ENCODE measurements at places on chromosomes 12 and 14. TPM values are rescaled to one million over a fixed set of nuclear protein-coding genes. Genes with fewer than 3 reads are reported as not detected.

- no peak overlapping the region for H3K27ac ChIP-seq
- no peaks in the 10 kb centered on the region for H3K36me3 ChIP-seq
- H3K27me3 ChIP-seq: peaks cover 86% of the 10 kb centered on the region
- DNase-seq: no peak
Observed at GRCh38 chr12:53956914-53957536, 2.3 kb downstream of the HOXC12 start.

WNT1 gene
- 0.60 TPM for total RNA-seq

- no peaks in the 10 kb centered on the region for H3K36me3 ChIP-seq
- H3K27me3 ChIP-seq: no peaks in the 10 kb centered on the region
- no peak for DNase-seq
Observed at GRCh38 chr12:28767836-28768348, 381.2 kb upstream of the FAR2 start.

LBHD2 gene
- not detected for total RNA-seq

SP1 gene
- 67.9 TPM for total RNA-seq

FBRSL1 gene
- 66.0 TPM for total RNA-seq

NPAS3 gene
- not detected for total RNA-seq

DNA sequence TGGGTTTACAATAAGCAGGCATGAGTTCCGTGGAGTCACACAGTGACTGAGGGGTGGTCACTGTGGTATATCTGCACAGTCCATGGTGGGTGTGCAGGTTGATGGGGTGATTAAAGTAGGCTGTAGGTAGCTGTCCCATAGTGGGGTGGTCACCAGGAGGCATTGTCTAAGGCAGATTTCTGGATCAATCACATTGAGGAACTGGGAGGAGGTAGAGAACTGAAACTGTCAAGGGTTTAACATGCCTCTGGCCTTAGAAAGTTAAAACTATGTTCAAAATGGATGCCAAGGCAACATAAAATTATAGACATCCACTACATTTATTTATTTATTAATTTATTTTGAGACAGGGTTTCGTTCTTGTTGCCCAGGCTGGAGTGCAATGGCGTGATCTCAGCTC lies 8.3 kb downstream of the ADCK1 start:
- no peak for DNase-seq
- H3K36me3 ChIP-seq: no peaks in the 10 kb centered on the region
- H3K4me1 ChIP-seq: peaks cover 4% of the 10 kb centered on the region
- no peaks in the 10 kb centered on the region for H3K27me3 ChIP-seq
- H3K27ac ChIP-seq: no peak overlapping the region

GRCh38 chr12:10720974-10721650 lies 2.0 kb downstream of the YBX3 start:
- peaks cover 51% of the 10 kb centered on the region for H3K4me1 ChIP-seq
- DNase-seq: no peak
- H3K4me3 ChIP-seq: peak overlapping the region; percentile 94
- H3K27ac ChIP-seq: peak overlapping the region; percentile 59
- H3K27me3 ChIP-seq: peaks cover 21% of the 10 kb centered on the region

GALNT9 gene
- total RNA-seq: not detected

DNA sequence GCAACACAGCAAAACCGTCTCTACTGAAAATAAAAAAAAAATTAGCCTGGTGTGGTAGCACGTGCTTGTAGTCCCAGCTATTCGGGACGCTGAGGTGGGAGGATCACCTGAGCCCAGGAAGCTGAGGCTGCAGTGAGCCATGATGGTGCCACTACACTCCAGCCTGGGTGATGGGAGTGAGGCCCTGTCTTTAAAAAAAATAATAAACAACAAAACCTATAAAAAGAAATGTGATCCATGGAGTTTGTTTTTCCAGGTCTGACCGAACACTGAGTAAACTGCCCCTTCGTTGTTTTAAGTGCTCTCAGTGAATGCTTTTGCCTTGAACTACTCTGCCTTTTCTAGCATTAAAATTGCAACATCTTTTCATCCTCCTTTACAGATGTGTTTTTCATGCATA lies 76.8 kb downstream of the TESC start:
- no peak overlapping the region for H3K27ac ChIP-seq
- peaks cover 3% of the 10 kb centered on the region for H3K4me1 ChIP-seq
- H3K36me3 ChIP-seq: peaks cover 3% of the 10 kb centered on the region
- no peaks in the 10 kb centered on the region for H3K27me3 ChIP-seq

DNA sequence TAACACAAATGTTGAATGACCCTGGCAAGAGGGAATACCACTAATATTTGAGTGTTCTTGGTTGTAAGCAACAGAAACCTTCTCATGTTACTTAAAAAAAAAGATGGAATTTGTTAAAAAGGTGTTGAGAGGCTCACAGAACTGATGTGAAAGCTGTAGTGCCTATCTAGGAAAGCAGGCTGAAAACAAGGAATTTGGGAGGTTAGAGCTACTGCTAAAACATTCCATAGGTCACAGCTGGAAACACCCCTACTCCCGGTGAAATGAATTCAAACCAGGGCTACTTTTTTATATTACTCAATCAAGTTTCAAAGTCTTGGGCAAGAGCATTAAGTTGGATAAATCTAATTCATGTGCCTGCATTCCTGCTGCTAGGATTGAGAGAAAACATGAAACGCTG lies 104.1 kb downstream of the SLC35F4 start:
- no peak overlapping the region for H3K4me3 ChIP-seq
- H3K36me3 ChIP-seq: no peaks in the 10 kb centered on the region
- H3K27me3 ChIP-seq: no peaks in the 10 kb centered on the region

- no peaks in the 10 kb centered on the region for H3K36me3 ChIP-seq
- H3K27ac ChIP-seq: no peak overlapping the region
- peaks cover 4% of the 10 kb centered on the region for H3K27me3 ChIP-seq
- no peaks in the 10 kb centered on the region for H3K4me1 ChIP-seq
Observed at GRCh38 chr12:2775431-2775830, 19.3 kb upstream of the FKBP4 start.

DNA sequence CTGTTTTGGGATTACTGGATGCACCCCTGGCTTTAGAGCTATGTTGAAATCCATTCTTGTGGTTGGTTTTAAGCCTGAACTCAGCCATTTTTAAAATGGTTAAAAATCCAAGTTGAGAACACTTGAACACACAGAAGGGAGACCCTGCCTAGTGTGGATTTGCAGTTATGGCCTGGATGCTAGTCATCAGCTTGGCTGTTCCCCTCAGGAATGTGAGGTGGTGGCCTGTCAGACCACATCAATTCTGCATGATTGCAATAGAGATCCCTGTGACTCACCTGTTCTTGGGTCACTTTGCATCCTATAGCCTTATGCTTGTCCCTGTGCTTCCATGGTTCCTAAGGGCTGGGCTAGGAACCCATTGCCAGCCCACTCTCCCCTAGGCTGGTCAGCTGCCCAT lies 454.1 kb downstream of the ATP23 start:
- no peak for DNase-seq
- no peak overlapping the region for H3K27ac ChIP-seq
- no peak overlapping the region for H3K4me3 ChIP-seq
- no peaks in the 10 kb centered on the region for H3K4me1 ChIP-seq
- H3K27me3 ChIP-seq: peaks cover 2% of the 10 kb centered on the region

GRCh38 chr14:44494137-44494536 lies 12.9 kb downstream of the FSCB start:
- H3K27me3 ChIP-seq: no peaks in the 10 kb centered on the region
- no peaks in the 10 kb centered on the region for H3K36me3 ChIP-seq
- no peaks in the 10 kb centered on the region for H3K4me1 ChIP-seq
- no peak for DNase-seq
- no peak overlapping the region for H3K27ac ChIP-seq

Data from activated T-helper 2 cell treated with anti-CD3 and anti-CD28 coated beads, Interferon-gamma antibody, Interleukin-2, Interleukin-4, amounts not matched to agents 10 μg/mL and 5 μg/mL and 100 μg/mL, durations not matched to agents 14 hours and 24 hours and 36 hours (primary cell).